ENCODE measurements at places on chromosomes 13 and 19.
A peak's percentile ranks its signal among the peaks of the same experiment; 100 is the strongest.

DNA sequence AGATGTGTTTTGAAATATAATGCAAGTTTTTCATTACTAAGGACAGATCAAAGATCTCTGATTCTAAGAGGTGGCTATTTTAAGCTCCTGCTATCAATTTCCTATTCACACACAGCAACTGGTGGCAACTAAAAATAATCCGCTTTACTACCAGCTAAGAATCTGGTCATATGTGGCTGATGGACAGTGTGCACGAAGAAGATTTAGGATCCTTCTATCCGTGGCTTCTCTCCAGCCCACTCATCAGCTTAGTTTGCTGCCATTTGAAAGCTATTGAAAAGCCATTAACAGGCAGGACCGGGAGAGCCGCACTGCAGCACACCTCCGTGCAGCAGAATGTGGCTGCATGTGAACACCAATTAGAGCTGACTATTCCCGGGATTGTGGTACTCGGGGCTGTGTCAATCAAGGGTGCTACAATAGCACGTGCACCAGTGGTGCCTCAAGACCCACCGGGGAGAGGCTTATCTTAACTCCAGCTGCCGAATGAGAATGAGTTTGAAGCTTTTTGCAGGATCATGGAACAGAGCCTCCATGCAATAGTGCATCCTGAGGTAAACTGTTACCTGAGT, at the start of gene MYO16:
Gene MYO16, plus strand, starts transcription at position 431 of the 572 bp plus-strand sequence. CDS start 234 bp downstream, outside the sequence.
- no peak for DNase-seq

DNA sequence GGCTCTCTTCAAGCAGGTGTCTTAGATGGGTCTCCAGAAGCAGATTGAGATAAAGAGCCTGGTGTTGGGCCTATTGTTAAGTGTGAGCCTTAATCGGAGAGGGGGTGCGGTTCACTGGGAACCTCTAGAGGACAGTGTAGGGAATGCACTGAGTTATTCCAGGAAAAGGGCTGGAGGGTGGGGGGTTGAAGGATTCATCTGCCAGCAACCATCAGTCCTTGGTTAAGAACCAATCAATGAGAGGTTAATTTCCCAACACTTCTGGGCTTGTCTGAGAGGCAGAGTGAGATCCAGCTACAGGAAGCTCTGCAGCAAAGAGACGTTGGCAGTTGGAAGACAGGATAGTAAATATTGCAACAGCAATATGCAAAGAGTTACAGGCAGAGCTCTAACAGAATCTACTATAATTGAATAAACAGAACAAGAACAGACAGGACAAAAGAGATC, 28.7 kb downstream of the CYP4F2 start:
- peak; percentile 24 for DNase-seq

DNA sequence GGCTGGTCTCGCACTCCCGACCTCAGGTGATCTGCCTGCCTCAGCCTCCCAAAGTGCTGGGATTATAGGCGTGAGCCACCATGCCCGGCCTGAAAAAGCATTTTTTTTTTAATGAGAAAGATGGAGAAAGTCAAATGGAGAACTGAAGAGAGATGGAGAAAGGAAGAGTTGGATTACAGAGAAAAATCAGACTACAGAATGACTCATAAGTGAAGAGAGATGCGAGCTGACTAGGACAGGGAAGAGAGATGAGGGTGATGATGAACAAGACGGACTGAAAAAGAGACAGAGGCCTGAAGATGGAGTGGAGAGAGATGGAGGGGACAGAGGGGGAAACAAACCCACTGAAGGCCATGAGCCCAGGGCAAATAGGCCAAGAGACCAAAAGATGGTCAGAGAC, 1.5 kb downstream of the DHX34 start:
- no peak for DNase-seq

- DNase-seq = peak; percentile 5
Measured at GRCh38 chr13:66353664-66354063, 876.5 kb downstream of the PCDH9 start.

GRCh38 chr13:41085961-41086585, 24.8 kb downstream of the WBP4 start:
- DNase-seq = no peak

- no peak for DNase-seq
Measured at GRCh38 chr13:35930665-35931631, 200.2 kb downstream of the DCLK1 start.

- DNase-seq = no peak
Measured at GRCh38 chr19:1460033-1460995, 10.4 kb downstream of the APC2 start.

GRCh38 chr13:30345426-30346100, 38.2 kb upstream of the KATNAL1 start:
- no peak for DNase-seq

- DNase-seq = no peak
Measured at GRCh38 chr19:55947532-55947931, at the start of gene NLRP8. TSS of gene NLRP8 (plus strand) at chr19:55947832.

DNA sequence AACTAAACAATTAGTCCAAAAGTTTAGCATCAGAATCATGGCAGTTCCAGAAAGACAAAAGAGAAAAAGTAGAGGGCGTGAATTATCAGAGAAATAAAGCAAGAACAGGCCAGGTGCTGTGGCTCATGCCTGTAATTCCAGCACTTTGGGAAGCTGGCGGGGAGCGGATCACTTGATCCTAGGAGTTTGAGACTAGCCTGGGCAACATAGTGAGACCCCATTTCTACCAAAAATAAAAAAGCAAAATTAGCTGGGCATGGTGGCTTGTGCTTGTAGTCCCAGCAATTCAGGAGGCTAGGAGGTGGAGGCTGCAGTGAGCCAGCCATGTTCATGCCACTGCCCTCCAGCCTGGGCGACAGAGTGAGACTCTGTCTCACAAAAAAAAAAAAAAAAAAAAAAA, 18.4 kb downstream of the ARL11 start:
- no peak for DNase-seq

- DNase-seq = no peak
Measured at GRCh38 chr19:7397687-7398086, 49.0 kb downstream of the ARHGEF18 start.

GRCh38 chr13:95236774-95237173, 64.5 kb downstream of the ABCC4 start:
- DNase-seq = no peak

GRCh38 chr19:19214892-19215291, 3.1 kb downstream of the NCAN start:
- DNase-seq = peak; percentile 50

- peak; percentile 56 for DNase-seq
Measured at GRCh38 chr13:48110931-48111721, 16.2 kb upstream of the MED4 start.

- no peak for DNase-seq
Measured at GRCh38 chr13:88862095-88862620, 1191.0 kb downstream of the SLITRK5 start.

- peak; percentile 37 for DNase-seq
Measured at GRCh38 chr13:75636436-75637180, 478 bp downstream of the LMO7 start.

DNA sequence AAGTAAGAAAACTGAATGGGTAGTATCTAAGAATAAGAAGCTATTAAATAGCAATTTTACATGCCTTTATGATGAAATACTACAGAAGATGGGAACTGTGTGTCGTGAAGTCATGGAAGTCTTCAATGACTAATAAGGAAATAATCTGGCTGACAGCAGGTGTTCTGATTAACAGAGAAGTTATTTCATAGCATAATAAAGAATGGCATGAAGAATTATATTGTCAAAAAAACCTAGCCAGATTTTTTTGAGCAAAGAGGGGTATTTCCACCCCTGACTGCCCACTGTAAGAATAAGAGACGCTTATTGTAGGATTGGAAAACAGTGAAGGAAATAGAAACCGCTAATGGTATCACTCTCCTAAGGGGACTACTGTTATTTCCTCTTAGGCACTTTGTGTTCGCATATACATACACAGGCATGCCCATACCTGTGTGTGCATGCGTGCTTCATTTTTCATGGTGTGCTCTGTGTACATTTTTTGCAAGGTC, 318.8 kb downstream of the SHISA2 start:
- DNase-seq = no peak

GRCh38 chr13:40629678-40630384, 36.6 kb downstream of the FOXO1 start:
- DNase-seq = no peak

DNA sequence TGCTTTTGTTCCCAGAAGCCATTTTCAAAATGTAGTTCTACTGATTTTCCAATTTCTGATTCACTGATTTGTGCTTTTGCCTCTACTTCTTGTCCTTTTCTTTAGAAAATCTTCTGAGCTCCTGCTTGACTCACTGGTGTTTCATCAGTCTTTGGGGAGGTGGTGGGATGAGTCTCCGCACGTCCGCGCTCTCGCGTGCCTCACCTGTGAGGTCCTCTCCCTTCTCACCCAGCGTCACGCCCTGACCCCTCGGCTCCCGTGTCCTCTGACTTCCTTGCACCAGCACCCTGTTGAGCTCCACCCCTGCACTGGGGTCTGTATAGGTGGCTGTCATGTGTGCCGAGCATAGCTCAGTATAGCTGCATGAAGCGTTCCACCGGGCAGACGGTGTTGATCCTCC, 52.7 kb upstream of the MCF2L start:
- DNase-seq = no peak

DNA sequence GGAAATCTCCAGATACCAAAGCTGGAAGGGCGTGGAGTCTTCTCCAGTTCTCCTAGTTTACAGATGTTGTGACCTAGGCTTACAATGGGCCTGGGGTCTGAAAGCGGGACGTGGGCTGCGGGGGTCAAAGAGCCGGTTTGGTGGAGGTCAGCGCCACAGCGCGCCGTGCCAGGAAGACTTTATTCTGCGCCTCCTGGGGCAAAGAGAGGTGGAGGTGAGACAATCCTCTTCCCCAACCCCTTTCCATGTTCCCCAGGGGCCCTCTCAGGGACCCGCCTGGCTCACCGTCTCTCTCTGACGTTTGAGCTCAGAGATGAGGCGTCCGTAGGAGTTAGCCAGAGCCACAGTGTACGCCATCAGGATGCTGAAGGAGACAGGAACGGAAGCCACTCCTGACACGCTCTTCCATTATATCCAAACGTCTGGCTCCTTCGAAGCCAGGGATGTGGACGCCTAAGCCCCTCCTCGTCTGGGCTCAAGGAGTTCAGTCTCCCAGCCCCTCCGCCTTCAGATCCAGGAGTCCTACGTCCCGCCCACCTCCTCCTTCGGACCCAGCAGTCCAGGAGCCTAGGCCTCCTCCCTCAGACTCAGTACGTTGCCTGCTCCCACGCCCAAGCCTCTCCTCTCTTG, 776 bp upstream of the LENG1 start:
- peak; percentile 26 for DNase-seq

DNA sequence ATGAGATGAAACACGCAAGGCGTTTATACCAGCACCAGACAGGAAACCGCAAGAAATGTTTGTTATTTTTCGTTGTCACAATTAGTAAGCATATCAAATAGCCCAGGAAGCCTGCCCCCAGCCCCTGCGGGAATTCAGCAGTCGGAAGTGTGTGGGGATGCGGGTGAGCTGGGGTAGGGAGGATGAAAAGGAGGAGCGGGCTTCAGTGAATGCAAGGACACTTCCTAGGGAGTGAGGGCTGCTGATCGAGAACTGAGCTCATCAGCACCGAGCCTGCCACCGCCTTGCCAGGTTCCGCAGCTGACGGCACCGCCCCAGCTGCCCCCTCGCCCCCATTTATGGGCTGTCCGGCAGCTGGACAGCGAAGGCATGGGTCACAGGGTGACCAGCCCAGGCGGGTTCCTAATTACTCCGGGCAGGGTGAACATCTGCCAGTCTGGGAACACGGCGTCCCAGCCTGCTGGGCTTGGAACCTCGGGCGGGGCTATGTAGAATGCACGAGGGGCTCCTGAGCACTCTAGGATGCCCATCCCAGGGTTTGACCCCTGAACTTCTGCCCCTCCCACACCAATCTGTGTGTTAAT, 1.6 kb upstream of the BEST2 start:
- DNase-seq = no peak

- no peak for DNase-seq
Measured at GRCh38 chr19:17645339-17645963, 42.7 kb downstream of the UNC13A start.

DNA sequence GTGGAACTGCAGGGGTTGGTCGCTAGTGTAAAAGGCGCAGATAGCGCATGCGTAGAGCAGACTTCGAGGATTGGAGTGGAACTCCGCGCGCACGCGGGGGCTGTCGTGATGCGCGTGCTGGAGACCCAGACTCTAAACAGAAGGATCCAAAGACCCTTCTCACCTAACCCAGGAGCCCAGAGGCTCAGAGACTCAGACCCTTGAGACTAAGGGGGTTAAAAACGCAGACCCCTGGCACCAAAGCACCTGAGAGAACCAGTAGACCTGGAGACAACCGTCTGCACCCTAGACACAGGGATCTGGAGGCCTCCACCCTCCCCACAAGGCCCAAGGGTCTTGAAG, 567 bp upstream of the CTU1 start:
- DNase-seq = no peak

- no peak for DNase-seq
Measured at GRCh38 chr19:30402436-30403202, 30.4 kb downstream of the ZNF536 start.

DNA sequence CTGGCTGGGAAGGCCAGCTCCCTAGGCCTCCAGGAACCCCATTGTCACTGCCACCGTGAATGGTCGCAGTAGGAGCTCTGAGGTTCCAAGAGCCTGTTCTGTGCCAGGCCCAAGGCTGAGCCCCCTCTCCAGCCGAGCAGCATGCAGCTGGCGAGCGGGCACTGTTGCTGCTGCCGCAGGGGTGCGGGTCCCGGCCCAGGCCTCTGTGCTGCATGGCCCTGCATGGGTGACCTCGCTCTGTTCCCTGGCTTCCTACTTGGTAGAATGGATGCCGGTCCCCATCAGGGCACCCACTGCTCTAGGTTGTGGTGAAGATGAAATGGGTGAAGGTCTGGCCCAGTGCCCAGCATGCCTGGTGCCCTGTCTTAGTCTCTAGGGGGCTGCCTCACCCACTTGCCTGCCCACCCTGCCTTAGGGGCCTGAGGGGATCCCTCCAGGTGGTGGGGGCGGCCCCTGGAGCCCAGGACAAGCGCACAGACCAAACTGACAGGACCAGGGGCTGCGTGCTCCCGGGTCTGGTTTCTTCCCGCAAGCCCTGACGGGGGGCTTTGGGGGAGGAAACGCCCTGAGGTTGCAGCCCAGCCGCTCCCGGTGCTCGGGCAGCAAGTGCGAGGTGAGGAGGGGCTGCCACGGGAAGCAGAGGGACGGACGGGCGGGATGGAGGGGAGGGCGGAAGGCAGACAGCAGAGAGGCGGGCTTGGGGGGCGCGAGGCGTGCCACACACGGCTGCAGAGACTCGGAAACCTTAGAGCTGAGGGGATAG, 8.7 kb upstream of the UQCR11 start:
- DNase-seq = no peak

Measured in endothelial cell of umbilical vein (primary cell).